Activated CD8-positive, alpha-beta memory T cell treated with anti-CD3 and anti-CD28 coated beads for 48 hours (primary cell): ENCODE measurements at places on chromosomes 7 and 10.

DNA sequence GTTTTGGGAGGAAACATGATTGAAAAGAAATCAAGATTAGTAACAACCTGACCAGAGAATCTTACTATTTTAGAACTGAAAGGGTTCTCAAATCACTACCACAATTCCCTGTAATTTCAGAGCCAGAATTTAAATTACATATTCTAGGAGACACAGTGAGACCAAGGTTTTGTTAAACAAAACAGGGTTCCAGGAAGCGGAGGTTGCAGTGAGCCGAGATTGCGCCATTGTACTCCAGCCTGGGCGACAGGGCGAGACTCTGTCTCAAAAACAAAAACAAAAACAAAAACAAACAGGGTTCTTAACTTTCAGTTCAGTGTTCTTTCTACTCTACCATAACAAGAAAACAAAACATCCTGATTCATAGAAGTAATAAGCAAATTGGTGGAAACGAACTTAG, 57.6 kb downstream of the SNX13 start:
- DNase-seq, result no peak

- DNase-seq, result no peak
Measured at GRCh38 chr7:137848095-137848494, 1.3 kb upstream of the DGKI start.

GRCh38 chr10:98006266-98006665, 24.2 kb downstream of the CRTAC1 start:
- no peak for DNase-seq

DNA sequence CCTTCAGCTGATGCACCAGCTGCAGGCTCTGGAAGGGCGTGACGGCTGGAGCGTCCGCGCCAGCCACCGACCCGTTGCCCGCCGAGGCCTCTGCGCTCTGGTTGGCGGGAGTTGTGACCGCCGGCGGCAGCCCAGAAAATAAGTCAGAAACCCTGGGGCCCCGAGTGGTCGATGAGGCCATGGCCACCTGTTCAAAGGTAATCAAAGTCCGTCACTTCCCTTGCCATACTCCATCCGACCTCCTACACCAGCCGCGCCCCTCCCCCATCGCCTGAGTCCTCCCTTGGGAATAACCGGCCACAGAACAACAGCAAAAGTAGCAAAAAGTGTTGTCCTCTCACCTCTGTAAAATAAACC, 406 bp downstream of the PRLHR start:
- no peak for DNase-seq

GRCh38 chr10:76759681-76760080, 877.9 kb downstream of the KCNMA1 start:
- DNase-seq, result no peak

DNA sequence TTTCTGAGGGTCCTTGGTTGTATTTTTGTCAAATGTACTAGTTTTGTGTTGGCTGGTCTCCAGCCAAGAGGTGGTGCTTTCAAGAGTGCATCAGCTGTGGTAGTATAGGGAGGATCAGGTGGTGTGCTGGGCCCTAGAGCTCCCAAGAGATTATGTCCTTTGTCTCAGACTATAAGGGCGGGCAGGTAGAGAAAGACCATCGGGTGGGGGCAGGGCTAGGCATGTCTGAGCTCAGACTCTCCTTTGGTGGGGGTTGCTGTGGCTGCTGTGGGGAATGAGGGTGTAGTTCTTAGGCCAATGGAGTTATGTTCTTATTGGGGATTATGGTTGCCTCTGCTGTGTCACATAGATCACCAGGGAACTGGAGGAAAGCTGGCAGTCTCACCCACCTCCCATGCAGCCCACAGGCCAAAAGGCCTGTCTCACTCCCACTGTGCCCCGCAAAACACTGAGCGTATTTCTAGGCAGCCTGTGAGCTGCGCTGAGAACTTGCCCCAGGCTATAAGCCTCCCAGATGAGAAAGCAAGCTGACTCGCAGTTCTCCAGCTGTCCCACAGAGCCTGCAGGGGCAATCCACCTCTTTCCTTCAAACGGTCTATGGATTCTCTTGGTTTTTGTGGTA, 1066.7 kb downstream of the GRM8 start:
- no peak for DNase-seq

DNA sequence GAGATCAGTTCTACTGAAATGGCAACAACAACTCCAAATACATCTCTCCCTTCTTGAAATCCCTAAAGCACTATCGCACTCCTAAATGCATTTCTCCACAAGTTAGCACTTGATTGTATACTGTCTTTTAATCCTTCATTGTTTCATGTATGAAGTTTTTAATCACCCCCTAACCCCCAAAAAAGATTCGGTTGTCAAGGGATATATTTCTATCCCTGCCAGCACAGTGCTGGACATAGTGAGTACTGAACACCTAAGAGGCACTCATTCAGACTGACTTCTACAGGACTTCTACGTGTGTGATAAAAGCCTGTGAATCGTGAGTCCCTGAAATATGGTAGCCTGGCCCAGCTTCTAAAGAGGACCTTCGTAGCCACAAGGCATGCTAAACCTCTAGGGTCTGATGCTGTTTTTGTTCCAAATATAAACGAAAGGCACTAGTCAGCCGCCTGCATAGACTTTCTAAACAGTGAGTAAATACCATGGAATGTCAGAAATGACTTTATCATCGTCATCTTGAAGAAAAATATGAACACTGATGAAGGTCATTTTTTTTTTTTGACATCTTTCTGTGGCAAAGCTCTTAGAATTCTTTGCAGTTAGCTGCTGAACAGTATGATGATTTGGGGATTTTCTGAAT, 14.6 kb upstream of the ZSCAN21 start:
- DNase-seq, result no peak

DNA sequence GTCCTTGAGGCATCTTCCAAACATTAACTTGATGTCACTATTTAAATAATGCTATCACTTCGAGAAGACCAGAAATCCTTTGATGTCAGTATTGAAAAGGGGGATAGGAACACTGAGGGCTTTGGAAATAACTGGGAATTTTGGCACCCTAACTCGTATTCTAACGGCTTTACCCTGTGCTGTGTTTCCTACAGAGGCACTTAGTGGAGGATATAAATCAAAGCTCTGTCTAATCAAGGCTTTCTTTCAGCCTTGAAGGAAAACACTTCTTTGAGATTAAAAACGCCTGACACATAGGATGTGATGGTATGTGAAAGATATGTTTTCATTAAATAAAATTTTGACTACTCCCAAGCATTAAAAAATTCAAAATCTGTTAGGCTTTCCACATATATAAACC, 62.3 kb downstream of the CREB5 start:
- DNase-seq, result no peak

DNA sequence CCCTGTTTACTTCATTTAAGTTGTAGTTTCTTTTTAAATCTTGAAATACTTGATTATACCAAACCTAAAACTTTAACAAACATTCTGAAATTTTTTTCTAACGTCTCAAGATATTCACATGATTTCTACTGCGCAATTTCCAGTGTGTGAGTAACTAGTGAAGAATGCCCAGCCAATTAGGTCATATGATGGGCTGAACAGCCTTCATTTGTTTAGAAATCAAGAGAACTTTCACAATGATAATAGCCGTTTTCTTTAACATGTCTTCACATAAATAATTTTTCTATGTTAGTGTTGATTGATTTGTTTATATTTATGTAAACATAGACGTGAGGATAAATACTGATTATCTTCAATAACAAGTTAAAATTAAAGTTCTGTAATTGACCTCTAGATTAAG, 21.8 kb downstream of the STAM start:
- no peak for DNase-seq

DNA sequence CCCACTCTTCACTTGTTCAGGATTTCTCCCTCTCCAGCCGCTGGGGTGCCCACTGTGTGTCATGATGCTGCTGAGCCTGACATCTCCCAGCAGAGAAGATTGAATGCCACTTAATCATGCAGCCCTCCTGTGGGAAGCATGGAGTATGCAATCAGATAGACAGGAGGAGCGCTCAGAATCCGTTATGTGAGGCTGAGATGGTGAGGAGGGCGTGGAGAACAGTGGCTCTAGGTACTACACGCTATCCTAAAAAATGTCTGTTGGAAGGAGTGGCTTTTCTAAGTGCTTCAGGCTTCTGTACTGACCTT, 334.3 kb downstream of the LRMDA start:
- no peak for DNase-seq

DNA sequence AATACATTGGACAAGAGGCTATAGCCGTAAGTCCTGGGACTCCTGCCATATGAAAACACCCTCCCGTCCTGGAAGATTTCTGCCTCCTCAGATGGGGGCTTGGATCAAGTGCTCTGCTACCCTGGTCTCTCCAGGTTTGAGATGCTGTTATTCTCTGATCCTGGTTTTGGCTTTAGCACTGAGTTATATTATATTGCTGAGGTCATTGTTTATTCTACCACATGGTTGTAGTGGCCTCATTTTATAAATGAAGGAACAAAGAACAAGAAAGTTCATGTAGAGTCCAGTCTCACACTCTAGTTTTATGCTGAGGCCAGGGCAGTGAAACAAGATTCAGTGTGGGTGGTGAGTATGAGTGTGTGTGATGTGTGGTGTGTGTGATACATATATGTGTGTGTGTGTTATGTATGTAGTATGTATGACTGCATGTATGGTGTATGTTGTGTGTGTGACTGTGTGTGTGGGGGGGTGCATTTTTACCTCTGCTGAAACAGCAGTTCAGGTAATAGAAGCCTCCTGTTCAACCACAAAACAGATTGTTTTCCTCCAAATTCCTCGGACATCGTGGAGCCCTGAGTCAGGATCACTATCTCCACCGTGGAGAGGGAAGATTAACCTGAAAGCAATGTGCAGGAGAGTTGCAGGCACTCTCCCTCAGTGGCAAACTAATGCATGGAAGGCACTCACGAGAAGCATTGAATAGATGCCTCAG, 80.7 kb downstream of the C7orf25 start:
- DNase-seq, result no peak

- no peak for DNase-seq
Measured at GRCh38 chr10:42875798-42876341, 93.3 kb downstream of the BMS1 start.

DNA sequence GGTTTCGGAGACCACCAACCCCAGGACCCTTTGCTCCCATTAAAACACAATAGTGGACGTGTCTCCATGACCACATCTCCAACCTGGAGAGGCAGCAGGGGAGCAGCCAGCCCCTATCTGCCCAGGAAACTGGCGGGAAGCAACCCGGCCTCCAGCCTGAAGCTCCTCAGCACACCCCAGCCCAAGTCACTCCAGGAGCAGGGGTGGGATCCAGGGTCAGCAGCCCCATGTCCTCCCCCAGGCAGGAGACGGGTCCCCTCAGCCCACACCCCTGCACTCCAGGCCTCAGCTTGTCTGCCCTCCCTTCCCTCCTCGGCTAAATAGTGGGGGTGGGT, 601 bp downstream of the ADAM8 start:
- DNase-seq, result no peak

DNA sequence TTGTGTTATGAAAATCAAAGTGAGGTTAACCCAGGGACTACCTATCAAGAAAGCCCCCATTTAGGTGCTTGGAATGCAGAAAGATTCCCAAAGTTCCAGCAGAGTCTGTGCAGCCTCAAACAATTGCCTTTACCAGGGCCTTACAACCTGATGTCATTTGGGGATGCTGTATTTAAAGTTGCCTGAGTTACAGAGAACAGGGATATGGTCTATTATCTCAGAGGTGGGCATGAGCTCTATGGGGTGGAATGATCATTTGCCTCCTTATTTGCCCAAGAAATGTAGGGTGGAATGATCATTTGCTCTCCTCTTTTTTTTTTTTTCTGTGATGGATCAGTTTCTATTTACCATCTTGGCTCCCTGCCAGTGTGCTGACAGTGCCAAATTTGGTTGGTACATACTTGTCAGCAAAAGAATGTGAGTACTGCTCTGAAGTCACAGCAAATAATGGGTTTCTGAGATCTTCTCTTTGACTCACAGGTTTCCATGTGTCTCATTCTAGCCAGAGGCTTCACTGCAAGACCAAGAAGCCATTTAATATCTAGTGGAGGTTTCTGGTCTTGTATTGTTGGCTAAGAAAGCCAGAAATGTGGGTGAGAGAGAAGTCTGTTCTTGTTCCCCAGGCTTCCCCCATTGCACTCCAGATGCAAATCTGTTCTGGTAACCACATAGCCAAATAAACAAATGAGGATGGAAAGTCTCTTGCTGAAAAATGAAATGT, 45.5 kb upstream of the ZNRF2 start:
- DNase-seq, result peak; percentile 11

DNA sequence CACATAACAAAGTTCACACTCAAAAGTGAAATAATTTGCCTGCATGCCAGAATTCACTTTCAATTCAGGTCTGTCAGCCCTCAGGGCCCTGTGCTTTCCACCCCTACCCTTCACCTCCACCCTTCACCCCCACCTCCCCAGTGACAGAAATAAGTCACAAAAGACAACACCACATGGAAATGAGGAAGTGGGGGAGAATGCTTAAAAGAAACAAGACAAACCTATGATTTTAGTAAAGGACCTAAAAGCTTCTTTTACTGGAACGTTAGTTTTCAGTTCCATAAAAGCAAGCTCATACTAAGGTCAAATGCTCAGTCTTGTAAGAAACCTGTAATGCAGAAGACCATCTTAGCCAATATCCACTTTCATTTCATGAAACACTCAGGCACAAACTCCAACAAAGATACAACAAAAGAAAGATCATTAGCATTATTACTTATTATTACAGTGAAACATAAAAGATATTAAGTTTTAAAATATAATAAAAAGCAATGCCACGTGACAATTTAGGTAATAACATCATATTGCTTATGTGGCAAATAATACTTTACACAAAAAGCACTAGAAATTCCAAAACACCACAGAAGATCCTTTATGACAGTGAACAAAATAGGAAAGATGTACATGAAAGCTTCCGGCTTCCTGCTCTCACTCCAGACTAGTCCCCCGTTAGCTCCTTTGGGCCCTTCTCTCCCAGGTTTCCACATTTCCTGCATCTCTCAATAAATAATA, 112.1 kb downstream of the LMBR1 start:
- no peak for DNase-seq

- DNase-seq, result no peak
Measured at GRCh38 chr10:120517881-120518484, 61.0 kb downstream of the PLPP4 start.

GRCh38 chr10:90969121-90969534, 48.2 kb upstream of the ANKRD1 start:
- DNase-seq, result no peak

DNA sequence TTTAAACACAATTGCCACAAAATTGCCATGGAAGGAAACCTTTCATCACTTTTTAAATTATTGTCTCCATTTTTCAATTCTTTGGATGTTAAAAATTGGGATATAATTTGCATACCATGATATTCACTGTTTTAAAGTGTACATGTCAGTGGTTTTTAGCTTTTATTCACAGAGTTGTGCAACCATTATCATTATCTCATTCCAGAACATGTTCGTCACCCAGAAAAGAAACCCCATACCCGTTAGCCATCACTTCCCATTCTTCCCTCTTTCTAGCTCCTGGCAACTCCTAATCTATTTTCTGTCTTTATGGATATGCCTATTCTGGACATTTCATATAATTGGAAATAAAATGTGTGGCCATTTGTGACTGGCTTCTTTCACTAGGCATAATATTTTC, 260.3 kb upstream of the FERD3L start:
- no peak for DNase-seq
